ENCODE measurements at places on chromosomes 2 and 18.

- no peak for DNase-seq
Observed at GRCh38 chr2:49286045-49286444, 131.7 kb upstream of the FSHR start.

DNA sequence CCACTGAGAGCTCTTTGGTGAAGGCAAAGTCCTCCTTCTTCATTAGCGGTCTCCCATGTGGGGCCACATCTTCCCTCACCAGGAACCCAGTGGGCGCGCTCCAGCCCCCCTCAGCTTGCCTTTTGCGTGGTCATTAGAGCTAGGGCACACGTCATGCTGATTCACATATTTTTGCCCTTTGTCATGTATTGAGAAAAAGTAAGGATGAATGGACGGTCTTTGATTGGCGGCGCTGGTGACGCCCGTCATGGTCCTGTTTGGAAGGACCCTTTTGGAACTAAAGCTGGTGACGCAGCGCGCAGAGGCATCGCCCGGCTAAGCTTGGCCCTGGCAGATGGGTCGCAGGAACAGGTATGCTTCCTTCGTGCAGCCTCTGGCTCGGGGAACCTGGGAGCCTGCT is 3.1 kb downstream of the SLC14A1 start:
- DNase-seq, result no peak

DNA sequence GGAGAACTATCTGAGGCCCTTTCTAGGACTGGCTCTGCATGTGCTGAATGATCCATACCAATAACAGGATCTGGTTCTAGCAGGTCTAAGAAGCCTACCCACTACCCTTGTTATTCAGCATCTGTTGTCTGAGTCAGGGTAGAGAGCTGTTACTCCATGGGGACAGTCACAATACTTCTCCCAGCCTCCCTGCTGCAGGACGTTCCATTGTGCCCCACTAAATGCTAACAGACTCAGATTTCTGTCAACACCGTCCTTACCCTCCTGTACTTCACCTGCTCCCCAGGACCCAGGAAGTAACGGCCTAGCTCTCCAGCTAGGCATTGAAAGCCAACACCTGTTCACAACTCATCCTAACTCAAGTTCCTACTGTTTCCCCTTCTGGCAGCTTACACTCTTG is 719.7 kb upstream of the ID2 start:
- DNase-seq, result no peak

GRCh38 chr2:127670055-127670956 is 5.0 kb downstream of the LIMS2 start:
- DNase-seq, result no peak

GRCh38 chr2:58633613-58634365 is 392.7 kb upstream of the FANCL start:
- DNase-seq, result no peak

GRCh38 chr2:182359990-182360662 is 66.7 kb downstream of the PDE1A start:
- no peak for DNase-seq

DNA sequence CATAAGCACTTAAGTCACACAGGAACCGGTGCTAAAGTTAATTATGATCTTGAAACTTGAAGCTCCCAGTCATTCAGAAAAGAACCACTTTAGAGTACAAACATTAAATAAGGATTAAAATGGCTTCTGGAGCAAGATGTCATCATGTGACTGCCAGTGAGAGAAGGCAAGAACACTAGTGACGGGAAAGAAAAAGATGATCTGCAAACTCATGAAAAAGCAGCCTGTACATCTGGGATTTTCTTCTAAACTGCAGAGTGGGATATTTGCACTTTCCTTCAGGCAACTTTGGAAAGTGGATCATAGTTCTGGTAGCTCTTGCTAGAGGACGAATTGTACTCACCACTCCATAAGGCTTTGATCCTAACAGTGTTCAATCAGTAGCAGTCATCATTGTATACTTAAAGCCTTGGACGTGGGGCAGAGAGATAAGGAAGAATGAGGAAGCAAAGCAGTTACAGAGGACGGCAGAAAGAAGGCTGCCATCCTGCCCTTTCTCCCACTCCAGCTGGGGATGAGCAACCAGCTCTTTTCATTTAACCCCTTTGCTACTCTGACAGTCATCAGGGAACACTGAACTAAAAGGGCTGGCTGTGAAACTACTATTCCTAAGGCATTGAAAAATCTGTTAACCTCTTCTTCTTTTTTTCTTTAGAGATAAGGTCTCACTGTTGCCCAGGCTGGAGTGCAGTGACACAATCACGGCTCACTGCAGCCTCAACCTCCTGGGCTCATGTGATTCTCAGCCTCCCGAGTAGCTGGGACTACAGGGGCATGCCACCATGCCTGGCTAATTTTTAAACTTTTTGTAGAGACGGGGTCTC is 18.1 kb downstream of the ABHD3 start:
- DNase-seq, result no peak
